ENCODE measurements at places on chromosomes 16 and 17. TPM values are rescaled to one million over a fixed set of nuclear protein-coding genes. Genes with fewer than 3 reads are reported as not detected.
A peak's percentile ranks its signal among the peaks of the same experiment; 100 is the strongest.

The SLC5A11 gene
- polyA plus RNA-seq = 0.15 TPM

The CCL13 gene
- polyA plus RNA-seq = not detected

The MARVELD3 gene
- polyA plus RNA-seq = 1.8 TPM

The BIRC5 gene
- 3.9 TPM for polyA plus RNA-seq

The KRTAP4-1 gene
- not detected for polyA plus RNA-seq

The GPR179 gene
- not detected for polyA plus RNA-seq

DNA sequence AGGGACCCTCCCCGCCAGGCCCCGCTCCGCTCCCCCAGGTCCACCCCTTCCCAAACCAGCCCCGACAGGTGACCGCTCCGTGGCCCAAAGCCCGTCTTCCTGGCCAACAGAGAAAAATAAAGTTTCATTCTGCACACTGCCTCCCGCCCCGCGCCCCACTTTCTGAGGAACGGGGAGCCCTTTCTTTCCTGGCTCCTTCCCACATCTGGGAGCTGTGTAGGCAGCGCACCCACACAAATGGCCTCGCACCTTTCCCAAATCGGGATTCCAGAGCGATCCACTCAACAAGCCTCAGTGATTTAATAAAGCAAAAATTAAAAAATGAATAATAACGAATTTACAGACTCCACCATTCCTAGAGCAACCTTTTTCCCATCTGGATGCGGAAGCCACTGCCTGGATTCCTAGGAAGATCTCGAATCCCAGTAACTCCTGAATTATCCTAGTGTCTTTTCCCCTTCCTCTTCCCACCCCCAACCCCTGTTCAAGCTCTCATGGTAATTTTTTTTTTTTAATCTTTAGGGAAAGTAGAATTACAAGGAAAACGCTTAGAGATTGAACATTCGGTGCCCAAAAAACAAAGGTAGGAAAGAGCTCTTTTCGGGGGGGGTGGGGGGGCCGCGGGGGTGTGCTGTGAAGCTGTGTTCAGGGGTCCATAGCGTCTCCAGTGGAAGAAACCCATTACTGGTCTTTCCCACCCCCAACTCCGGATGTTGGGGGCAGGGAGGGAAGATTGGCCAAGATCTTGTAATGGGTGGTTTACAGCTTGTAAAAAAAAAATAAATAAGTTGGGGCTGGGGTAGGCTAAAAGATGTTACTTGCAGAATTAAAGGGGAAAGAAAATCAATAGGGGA is 1.6 kb downstream of the IGF2BP1 start:
- no peak overlapping the region for H3K27ac ChIP-seq
- DNase-seq = peak; percentile 49
- no peaks in the 10 kb centered on the region for H3K4me1 ChIP-seq
- no peaks in the 10 kb centered on the region for H3K36me3 ChIP-seq
- H3K27me3 ChIP-seq = peaks cover 5% of the 10 kb centered on the region

DNA sequence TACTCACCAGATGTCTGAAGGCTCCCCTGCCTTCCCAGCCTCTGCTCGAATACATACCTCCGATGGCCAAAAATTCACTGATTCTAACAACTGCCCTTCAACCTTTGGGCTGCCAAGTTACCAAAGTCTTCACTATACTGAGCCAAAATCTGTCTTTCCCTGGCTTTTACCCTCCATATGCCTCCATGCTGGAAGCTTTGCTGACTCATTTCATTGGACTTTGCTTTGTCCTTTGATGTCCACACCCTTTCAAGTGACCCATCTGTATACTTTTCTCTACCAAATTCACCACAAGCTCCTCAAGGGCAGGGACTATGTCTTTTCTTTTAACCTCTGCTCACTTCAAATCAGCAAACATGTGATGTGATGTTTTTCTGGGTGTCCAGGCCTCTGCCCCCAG is 21.0 kb upstream of the MTMR4 start:
- DNase-seq = no peak
- no peak overlapping the region for H3K4me3 ChIP-seq
- peak overlapping the region; percentile 6 for H3K27ac ChIP-seq
- H3K4me1 ChIP-seq = peaks cover 11% of the 10 kb centered on the region

DNA sequence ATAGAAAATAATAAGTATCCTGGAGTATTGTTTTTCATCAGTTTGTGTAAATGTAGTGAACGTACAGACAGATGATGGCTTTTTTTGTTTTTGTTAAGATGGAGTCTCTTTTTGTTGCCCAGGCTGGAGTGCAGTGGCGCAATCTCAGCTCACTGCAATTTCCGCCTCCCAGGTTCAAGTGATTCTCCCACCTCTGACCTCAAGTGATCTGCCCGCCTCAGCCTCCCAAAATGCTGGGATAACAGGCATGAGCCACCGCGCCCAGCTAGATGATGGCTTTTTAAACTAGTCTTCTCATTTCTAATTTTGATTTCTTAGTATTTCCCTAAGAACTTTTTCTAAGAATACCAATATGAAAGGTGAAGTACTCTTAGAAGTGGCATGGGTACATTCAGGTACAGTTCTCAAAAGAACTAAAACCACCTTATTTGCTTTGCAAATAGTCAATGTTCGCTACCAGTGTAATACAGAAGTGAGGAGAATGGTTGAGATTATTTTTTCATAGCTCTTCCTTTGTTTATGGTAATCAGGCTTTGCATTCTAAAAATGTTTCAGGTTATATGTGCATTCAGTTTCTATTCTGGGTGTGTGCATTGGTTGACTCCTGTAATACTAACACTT is 34.2 kb downstream of the TTC19 start:
- H3K4me3 ChIP-seq = no peak overlapping the region
- H3K4me1 ChIP-seq = peaks cover 3% of the 10 kb centered on the region
- no peaks in the 10 kb centered on the region for H3K27me3 ChIP-seq
- no peak overlapping the region for H3K27ac ChIP-seq

GRCh38 chr17:76405607-76405966 is 21.2 kb downstream of the SPHK1 start:
- H3K27ac ChIP-seq = no peak overlapping the region
- no peak for DNase-seq
- H3K4me3 ChIP-seq = no peak overlapping the region
- H3K4me1 ChIP-seq = no peaks in the 10 kb centered on the region

DNA sequence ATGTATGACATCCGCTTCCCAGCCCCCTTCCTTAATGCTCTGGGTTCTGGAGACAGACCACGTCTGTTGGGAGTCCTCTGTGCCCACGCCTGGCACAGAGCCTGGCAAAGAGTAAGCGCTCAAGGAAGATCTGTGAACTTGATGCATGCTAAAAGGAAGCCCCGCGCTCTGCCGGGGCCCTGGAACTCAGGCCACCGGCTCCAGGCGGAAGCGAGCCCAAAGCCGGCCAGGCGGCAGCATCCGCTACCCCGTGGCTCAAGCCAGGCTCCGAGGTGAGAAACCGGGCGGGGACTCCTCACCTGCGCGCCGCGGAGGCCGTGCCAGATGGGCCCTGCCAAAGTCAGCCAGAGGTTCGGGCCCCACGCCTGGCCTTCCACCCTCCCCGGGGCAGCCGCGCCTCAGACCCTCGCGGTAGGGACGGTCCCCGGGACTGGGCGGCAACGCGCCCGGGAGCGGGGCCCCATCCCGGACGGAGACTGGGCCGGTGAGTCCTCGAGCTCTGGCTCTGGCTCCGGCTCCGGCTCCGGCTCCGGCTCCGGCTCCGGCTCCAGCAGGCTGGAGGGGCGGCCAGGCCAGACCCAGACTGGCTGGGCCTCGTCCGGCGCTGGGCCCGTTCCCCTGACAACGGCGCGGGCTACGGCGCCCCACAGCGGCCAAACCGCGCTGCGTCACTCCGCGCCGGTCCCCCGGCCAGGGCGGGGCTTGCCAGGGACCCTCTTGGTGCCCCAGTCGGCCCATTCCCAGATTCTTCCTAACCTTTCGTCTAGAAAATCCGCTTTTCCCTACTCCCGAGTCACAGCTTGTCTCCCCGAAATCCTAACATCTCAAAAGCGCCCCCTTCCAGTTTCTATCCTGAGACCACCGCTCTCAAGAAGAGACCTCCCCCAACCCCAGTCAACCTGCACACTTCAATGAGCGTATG is at the start of gene ZDHHC1:
Gene ZDHHC1 (minus strand): TSS at position 606 of the 922 bp plus-strand sequence. CDS start 8,702 bp downstream, outside the sequence.
- no peaks in the 10 kb centered on the region for H3K27me3 ChIP-seq
- H3K36me3 ChIP-seq = no peaks in the 10 kb centered on the region
- H3K4me1 ChIP-seq = peaks cover 5% of the 10 kb centered on the region
- peak within 1 kb of the TSS; percentile 65 for H3K27ac ChIP-seq

DNA sequence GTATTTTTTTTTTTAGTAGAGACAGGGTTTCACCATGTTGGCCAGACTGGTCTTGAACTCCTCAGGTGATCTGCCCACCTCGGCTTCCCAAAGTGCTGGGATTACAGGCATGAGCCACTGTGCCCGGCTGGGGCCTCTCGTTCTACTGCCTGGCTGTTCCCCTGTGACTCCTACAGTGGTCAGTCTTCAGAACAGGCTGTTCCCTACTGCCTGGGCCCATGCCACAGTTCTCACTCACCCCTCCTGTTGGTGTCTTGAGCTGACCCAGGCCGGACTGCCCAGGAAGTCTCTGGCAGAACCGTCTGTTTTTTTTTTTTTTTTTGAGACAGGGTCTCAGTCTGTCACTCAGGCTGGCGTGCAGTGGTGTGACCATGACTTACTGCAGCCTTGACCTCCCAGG is 3.3 kb downstream of the CDK3 start:
- H3K36me3 ChIP-seq = no peaks in the 10 kb centered on the region
- peak overlapping the region; percentile 89 for H3K27ac ChIP-seq
- DNase-seq = no peak
- peaks cover 63% of the 10 kb centered on the region for H3K4me1 ChIP-seq
- no peaks in the 10 kb centered on the region for H3K27me3 ChIP-seq
- no peak overlapping the region for H3K4me3 ChIP-seq

- no peak overlapping the region for H3K27ac ChIP-seq
- no peaks in the 10 kb centered on the region for H3K27me3 ChIP-seq
- DNase-seq = no peak
These were observed 10.6 kb upstream of the CD300A start for GRCh38 chr17:74455821-74456220.

- peak overlapping the region; percentile 72 for H3K27ac ChIP-seq
- no peaks in the 10 kb centered on the region for H3K27me3 ChIP-seq
- H3K4me3 ChIP-seq = peak overlapping the region; percentile 56
- H3K4me1 ChIP-seq = peaks cover 68% of the 10 kb centered on the region
These were observed 416 bp downstream of the KIFC3 start for GRCh38 chr16:57801809-57802340.

DNA sequence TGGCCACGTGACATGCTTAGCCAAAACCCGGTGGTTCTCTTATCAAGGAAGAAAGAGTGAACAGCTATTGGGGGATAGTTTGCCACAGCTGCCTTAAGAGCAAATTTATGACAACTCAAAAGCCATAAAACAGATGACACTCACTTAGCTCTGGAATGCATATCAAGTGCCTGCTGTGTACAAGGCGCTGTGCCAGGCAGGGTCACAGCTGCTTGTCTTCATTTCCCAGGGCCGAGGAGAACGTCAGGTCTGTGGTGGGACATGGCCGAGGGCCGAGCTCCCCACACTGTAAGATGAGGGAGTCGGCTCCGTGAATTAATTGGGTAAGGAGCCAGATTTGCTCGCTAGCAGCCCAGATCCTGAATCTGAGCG is 14.0 kb downstream of the EEF2K start:
- peaks cover 9% of the 10 kb centered on the region for H3K4me1 ChIP-seq
- H3K27me3 ChIP-seq = no peaks in the 10 kb centered on the region
- no peak overlapping the region for H3K4me3 ChIP-seq
- no peak for DNase-seq
- H3K27ac ChIP-seq = no peak overlapping the region

GRCh38 chr17:41190328-41190727 is 641 bp downstream of the KRTAP9-1 start:
- no peak overlapping the region for H3K27ac ChIP-seq
- H3K4me1 ChIP-seq = no peaks in the 10 kb centered on the region
- H3K36me3 ChIP-seq = no peaks in the 10 kb centered on the region
- no peak for DNase-seq
- no peak overlapping the region for H3K4me3 ChIP-seq

DNA sequence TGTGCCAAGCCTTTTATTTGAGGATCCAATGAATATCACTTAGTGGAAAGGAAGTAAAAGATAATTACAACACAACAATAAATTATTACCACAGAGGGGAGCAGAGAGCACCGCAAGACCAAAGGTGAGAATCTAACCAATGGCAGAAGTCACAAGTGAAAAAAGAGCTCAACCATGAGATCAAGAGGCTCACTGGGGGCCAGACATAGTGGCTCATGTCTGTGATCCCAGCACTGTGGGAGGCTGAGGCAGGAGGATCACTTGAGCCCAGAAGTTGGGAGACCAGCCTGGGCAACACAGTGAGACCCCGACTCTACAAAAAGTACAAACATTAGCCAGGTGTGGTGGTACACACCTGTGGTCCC is 17.7 kb downstream of the ANKRD11 start:
- H3K36me3 ChIP-seq = no peaks in the 10 kb centered on the region
- H3K27me3 ChIP-seq = no peaks in the 10 kb centered on the region
- no peak overlapping the region for H3K4me3 ChIP-seq
- H3K4me1 ChIP-seq = peaks cover 48% of the 10 kb centered on the region

- no peak overlapping the region for H3K27ac ChIP-seq
- DNase-seq = no peak
- H3K36me3 ChIP-seq = peaks cover 5% of the 10 kb centered on the region
- H3K4me1 ChIP-seq = no peaks in the 10 kb centered on the region
- H3K4me3 ChIP-seq = no peak overlapping the region
These were observed 74.5 kb downstream of the SEC14L1 start for GRCh38 chr17:77215281-77215680.

All from liver (tissue), 10 donors.